CD4-positive, alpha-beta T cell treated with Interleukin-12 subunit alpha and Interleukin-12 subunit beta, for 1 hour (primary cell): ENCODE measurements at places on chromosomes 3 and 15.

GRCh38 chr3:140170612-140171011 is 235.6 kb downstream of the CLSTN2 start:
- no peak for DNase-seq

DNA sequence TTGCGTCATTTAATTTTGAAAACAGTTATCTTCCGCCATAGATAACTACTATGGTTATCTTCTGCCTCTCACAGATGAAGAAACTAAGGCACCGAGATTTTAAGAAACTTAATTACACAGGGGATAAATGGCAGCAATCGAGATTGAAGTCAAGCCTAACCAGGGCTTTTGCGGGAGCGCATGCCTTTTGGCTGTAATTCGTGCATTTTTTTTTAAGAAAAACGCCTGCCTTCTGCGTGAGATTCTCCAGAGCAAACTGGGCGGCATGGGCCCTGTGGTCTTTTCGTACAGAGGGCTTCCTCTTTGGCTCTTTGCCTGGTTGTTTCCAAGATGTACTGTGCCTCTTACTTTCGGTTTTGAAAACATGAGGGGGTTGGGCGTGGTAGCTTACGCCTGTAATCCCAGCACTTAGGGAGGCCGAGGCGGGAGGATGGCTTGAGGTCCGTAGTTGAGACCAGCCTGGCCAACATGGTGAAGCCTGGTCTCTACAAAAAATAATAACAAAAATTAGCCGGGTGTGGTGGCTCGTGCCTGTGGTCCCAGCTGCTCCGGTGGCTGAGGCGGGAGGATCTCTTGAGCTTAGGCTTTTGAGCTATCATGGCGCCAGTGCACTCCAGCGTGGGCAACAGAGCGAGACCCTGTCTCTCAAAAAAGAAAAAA is 1.2 kb downstream of the B2M start:
- peak; percentile 80 for DNase-seq

DNA sequence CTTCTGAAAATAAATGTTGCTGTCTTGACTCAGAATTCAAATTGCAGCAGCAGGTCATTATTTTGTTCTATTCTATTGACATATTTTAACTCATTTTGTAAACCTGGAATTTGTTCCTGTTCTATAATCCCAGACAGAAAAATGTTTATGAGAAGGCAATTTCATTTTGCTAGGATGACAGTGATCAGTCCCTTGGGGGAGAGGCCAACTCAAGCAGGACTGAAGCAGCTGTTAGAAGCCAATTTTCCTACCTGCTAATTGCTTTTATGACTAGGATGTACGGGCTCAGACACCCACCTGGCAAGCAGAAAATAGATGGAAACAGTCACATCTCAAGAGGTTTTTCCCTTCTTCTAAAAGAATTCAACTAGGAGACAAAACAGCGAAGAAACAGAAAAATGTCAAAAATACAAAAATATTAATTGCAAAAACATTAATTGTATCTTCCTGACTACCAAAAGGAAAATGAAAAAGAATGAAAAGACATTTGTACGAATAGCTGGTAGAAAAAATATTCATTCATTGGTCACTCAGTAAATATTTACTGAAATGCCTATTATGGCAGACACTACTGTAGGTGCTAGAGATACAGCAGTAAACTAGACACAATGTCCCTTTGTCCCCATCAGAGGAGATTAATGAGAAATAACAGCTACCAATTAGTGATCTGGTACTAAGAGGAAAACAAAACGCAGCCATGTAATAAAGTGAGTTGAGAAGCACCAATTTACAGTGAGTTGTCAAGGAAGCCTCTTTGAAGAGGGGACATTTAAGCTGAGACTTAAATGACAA is 73.5 kb downstream of the PEAK1 start:
- no peak for DNase-seq

GRCh38 chr15:82130248-82130647 is 84.4 kb upstream of the MEX3B start:
- no peak for DNase-seq

DNA sequence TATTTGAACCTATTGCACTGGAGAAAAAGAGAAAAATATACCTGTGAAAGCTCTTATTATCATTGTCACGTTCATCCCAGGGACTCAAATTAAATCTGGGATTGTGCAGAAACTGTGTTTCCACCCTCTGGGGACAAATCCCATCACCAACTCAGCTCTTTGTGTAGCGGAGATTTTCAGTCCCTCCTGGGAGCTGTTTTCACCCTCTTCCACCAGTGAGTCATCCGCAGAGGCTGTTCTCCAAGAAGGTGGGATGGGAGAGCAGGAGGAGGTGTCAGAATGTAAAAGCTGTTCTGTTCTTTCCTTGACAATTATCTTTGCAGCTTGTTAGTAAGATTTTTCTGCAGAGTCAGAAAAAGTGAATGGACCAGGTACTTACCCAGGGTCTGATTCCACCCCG is 28.0 kb downstream of the SV2B start:
- DNase-seq: no peak

GRCh38 chr3:143031327-143031726 is 30.0 kb downstream of the U2SURP start:
- no peak for DNase-seq

DNA sequence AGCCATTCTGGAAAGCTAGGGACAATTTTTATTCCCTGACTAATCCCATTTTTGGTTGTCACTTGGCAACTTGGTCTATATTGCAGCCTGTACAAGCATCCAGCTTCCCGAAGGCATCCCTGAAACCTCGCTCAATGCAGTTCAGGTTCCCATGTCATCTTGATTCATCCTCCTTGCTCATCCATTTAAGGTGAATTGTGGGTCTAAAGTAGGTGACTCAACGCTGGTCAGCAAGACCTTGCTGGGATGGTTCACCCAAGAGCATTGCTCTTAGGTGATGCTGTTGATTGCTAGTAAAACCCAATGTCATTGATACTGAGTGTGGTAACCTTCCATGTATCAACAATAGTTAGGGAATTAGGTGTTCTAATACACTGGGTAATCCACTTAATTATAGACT is 13.1 kb upstream of the RAB8B start:
- DNase-seq: no peak

DNA sequence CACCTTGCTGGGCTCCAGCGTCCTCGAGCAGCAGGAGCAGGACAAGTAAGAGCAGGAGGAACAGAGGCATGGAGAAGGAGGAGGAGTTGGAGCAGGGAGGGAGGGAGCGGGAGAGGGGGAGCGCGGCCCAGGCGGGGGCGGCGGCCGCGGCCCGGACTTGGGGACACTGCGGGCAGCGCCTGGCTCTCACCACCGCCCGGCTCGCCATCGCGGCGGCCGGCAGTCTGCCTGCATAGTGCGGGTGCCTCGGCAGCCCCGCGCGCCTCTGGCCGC is 440 bp downstream of the DCBLD2 start:
- DNase-seq: peak; percentile 1

DNA sequence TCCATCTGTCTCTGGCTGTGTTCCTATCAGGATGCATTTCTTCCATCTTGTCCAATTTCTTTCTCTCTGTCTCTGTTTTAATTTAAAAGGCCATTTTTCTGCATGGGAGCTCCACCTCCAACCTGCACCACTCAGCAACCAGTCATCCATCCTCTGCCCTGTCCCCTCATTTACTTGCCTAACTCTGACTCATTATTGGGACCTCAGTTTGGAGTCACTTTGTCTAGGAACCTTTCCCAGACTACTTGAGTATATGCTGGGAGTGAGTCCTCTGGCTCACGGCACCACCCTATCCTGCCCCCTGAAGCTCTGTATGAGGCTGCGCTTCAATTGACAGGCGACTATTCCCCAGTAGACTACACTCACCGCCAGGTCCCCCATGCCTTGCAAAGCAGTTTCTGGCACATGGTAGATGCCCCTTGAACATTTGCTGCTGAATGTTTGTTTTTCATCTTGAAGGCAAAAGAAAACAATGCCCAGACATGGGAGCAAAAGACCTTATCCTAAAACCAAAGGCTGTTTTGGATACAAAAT is 513.3 kb upstream of the CFAP20DC start:
- DNase-seq: no peak

DNA sequence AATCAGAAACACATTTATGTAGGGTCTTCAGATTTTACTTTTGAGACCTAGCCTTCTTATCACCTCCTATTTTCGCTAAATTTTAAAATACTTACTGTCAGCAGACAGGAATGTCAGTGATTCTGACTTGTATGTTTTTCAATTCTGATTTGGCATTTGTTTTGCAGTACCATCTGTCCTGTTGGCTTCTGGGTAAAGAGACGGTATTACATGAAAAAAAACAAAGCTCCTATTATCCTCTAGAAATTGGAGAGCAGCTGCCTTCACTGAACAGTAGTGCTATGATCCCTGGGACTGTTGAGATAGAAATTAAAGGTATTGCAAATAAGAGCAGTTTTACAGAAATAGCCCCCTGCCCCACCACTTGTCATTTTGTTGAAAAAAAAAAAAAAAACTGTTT is 8.4 kb downstream of the ARMC8 start:
- DNase-seq: no peak

DNA sequence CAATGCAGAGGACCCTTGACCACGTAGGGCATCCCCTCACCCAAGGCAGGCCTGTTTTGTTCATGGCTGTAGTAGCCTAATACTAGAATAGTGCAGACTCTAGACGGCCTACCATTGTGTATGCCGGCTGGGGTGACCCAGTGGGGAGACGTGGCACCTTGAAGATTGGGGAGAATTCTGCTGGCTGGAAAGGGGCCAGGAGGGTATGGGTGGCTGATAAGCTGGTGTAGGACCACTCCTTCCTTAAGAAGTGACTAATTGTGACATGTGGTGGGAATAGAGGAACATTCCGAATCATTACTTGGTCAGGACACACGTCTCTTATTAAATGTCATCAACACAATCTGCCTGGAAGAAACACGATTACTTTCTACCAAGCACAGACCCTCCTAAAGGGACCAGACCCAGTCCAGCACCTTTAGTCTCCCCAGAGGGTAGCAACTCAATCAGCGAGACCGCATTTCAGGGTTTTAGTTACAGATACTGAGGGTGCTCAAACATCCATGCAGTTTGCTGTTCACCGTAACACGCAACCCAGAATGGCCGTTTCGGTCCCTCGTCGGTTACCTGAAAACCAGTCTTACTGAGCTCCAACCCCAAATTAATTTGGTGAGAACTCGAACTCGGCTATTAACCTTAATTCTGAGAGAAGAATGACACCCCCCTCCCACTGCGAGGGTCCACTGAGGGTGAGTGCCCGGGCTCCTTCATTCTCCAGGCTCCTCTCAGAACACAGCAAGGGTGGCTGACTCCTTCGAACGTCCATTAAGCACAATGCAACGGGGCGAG is 1.6 kb upstream of the KLF13 start:
- DNase-seq: no peak
